ENCODE measurements at places on chromosomes 4 and X.

DNA sequence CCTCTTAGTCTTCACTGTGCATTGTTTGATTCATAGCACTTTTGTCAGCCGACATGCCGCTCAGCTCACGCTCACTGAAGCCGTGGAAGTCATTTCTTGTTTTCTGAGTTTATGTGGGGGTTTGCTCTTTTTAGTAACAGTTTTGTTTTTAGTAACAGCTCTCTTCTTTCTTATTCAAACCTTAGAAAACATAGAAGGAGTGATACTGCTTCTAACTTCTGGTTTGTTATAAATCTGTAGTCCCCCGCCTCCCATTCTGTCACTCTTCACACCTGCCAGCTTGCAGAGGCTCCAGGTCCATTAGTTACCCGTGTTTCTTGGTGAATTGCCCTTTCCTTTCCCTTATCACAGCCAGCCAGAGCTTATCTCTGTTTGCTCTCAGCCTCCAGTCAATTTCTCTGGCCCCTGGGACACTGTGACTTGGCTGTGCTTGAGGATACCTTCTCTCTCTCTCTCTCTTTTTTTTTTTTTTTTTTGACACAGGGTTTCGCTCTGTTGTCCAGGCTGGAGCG, 50.5 kb downstream of the GRK4 start:
- no peak for DNase-seq

GRCh38 chrX:31291131-31291530, 219.3 kb upstream of the FTHL17 start:
- DNase-seq: no peak

- no peak for DNase-seq
Measured at GRCh38 chr4:183888564-183888963, 16.5 kb upstream of the STOX2 start.

DNA sequence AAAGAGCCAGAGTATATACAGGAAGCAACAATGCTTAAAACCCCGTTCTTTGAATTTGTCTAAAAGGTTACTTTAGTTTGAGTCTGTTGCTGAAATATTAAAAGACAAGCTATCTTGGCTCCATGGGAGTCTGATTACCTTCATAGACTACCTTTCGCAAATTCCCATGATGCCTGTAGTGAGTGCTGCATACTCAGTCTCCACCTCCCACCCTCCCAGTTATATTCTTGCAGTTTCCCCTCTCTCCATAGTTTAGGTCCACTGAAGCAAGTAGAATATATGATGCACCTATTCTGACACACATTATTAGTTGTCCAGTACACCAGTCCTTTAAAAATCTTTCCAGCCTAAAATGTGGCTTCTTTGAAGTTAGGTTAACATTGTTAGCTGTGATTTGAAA, 2.4 kb downstream of the CNKSR2 start:
- no peak for DNase-seq

GRCh38 chr4:151670843-151671242, 90.0 kb downstream of the GATB start:
- DNase-seq: no peak

DNA sequence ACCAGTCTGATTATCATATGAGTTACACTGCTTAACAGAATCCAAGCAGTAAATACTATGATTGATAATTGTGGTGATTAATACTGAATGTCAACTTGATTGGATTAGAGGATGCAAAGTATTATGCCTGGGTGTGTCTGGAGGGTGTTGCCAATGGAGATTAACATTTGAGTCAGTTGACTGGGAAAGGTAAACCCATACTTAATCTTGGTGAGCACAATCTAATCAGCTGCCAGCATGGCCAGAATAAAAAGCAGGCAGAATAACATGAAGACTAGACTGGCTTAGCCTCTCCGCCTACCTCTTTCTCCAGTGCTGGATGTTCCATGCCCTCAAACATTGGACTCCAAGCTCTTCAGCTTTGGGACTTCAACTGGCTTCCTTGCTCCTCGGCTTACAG, 961.3 kb downstream of the ADGRL3 start:
- no peak for DNase-seq

GRCh38 chrX:103439161-103439560, 62.8 kb downstream of the BEX3 start:
- no peak for DNase-seq

DNA sequence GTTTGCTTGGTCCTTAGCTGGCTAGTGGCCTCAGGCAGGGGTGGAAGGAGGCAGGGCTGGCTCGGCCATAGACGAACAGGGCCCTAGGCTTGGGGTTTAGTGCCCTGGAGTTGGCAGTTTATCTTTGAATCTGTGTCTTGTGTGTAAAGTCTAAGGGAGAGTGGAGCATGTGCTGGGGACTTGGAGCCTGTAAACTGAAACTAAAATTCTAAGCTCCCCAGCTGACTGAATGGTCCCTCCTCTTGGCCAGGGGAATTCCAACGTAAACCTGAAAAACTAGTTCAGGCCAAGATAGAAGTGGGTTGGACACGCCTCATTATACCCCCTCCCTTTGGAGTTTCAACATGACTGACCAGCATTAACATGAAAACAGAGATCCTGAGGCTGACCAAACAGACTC, 46.1 kb upstream of the GPR78 start:
- peak; percentile 57 for DNase-seq

- DNase-seq: no peak
Measured at GRCh38 chrX:119382606-119383005, 16.5 kb upstream of the SLC25A43 start.

GRCh38 chr4:171464499-171464898, 348.7 kb upstream of the GALNTL6 start:
- DNase-seq: no peak

DNA sequence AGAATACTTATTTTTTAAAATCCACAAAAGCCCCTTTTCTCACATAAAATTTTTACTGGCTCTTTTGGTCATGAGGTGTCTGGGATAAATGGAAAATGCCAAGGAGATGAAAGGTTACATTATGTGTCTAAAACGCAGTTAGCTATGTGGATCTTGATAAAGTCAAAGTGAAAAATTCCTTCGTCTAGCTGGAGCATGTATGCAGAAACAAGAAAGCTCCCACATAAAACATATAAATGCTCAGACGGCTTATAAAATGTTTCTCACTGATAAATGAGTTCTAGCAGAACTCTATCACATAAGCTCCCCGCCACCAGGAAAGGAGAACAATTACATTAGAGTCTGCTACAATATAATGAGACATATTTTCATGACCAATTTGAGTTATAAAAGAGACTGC, 83.8 kb downstream of the TBC1D9 start:
- DNase-seq: no peak

- peak; percentile 24 for DNase-seq
Measured at GRCh38 chrX:18983666-18984380, at the start of gene PHKA2. PHKA2 (minus strand) TSS chrX:18984114; CDS start chrX:18983932, 182 bp downstream.

- no peak for DNase-seq
Measured at GRCh38 chr4:126766241-126766640, 866.5 kb upstream of the INTU start.

DNA sequence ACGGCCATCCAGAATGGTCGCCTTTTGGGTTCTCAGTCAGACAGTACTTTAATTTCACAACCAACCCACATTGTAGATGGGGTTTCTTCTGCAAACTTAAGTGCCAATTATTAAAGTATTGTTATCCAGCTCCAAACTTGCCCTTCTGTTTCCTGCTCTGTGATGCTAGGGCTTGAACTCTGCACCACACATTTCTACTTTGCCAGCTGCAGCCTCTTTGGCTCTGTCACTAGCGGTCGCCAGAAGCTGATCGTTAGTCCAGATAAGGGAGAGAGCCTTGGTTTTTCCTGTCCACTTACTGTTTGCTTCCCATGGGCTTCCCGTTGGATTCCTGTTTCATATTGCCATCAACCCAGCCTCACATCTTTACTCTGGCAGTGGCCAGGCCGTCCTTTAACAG, 196.6 kb downstream of the ASB9 start:
- DNase-seq: no peak

DNA sequence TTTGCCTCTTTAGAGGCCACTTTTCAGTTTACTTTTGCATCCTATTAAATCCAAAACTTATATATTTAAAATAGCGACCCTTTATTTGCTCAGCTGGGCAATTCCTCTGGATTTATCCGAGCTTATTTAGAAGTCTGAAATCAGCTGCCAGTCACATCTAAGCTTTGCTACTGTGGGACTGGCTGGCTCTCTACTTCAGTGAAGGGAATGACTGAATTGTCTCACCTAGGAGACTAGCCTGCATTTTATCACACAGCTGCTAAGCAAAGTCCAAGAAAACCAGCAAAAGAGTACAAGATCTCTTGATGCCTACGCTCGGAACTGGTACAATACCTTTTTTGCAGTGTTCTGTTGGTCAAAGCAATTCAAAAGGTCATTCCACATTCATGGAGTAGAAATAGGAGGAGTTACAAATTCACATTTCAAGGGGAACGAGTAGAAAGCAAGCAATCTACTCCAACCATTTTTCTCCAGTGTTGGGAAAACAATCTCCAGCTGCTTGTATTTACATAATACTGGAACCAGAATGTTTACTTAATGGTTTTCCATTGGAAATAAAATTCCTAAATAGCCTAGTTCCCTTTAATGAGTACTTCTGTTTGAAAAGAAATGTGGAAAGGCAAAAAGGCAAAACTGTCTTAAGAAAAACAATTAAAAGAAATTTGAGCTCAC, 160.2 kb downstream of the MAGEB5 start:
- DNase-seq: no peak

GRCh38 chr4:127772769-127773671, 9.1 kb upstream of the HSPA4L start:
- no peak for DNase-seq

DNA sequence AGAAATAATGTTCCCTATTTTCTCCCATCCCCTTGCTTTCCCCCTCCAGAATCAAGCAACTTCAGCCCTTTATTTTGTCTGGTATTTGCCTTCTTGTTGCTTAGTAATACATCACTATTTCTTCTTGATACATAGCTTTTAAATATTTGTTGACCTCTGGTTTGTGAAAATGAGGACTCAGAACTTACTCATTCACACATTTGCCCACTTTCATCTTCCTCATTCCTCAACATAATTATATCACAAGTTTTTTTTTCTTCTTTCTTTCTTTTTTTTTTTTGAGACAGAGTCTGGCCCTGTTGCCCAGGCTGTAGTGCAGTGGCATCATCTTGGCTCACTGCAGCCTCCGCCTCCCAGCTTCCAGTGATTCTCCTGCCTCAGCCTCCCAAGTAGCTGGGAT, 28.9 kb upstream of the NDUFC1 start:
- no peak for DNase-seq

DNA sequence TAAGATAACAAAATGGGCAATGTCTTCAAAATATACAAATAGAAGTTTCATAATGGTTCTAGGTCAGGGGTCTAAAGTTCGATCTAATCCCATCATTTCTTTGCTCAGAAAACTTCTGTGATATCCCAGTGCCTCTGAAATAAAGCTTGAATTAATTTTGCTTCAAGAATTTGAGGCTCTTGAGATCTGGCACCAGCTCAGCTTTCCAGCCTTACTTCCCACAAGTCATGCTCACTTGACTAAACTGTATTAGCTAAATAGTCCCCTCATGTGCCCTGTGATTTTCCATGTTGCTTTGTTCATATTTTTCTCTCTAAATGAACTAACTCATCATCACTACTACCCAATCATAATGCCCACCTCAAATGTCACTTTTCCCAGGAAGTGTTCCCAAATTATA, 50.8 kb upstream of the MBNL3 start:
- DNase-seq: no peak

- DNase-seq: no peak
Measured at GRCh38 chr4:83527671-83528070, 8.2 kb upstream of the GPAT3 start.

DNA sequence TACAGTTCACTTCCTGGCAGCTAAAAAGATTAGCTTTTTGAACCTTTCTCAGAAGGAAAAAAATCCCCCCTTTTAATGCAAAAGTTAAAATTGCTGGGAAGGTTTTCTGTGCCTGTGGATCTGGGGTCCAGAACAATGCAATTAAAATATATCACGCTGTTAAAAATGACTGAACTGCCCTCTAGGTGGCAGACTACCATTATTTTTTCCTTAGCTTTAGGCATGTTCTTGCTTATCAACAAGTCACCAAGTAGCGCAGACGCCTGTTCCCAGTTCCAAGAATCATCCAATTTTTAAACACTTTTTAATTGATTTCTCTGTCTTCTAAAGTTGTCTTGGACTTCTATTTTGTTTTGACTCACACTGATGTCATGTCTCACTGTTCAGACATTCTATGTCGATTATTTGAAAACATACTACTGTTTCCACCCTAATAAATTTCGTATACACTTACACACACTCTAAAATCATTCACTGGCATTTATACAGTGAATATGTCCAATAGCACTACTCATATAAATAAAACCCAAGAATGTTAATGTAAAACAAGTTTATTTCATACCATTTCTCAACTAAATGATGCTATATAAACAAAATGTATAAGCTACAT, 661.6 kb downstream of the RAPGEF2 start:
- DNase-seq: peak; percentile 70

- DNase-seq: no peak
Measured at GRCh38 chr4:85600501-85600900, 125.6 kb downstream of the ARHGAP24 start.

DNA sequence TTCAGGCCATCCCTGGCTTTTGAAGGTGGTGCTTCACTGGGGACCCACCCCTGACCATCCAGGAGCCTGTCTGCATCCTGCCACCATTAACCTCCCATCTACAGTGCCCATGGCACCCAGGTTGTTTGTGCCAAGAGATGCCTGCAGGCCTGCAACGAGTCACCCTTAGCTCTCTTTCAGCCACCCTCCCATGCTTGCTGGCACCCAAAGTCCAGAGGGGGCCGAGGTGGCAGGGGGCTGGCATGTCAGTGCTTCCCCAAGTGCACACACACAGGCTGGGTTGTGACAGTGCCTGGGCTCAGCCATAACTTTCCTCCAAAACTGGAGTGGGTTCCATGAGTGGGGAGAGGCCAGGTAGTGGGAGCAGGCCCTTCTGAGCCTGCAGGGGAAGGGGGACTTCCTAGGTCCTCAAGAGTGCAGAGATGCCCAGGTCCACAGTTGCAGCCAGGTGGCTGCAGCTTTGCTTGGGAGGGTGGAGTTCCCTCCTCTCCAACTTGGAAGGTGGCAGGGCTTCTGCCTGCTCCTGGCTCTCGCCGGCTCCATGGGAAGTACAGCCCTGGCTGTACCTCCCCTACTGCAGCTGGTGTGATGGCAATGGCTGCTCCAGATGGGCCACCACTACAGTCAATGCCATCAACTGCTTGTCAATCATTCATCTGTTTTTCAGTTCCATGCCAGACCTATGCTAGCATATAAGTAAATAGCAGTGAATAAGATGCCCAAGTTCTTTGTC, 235.9 kb upstream of the GIMD1 start:
- DNase-seq: no peak

- DNase-seq: no peak
Measured at GRCh38 chr4:14790494-14790893, 211.8 kb upstream of the CPEB2 start.

GRCh38 chr4:42785817-42786216, 106.7 kb upstream of the GRXCR1 start:
- no peak for DNase-seq

DNA sequence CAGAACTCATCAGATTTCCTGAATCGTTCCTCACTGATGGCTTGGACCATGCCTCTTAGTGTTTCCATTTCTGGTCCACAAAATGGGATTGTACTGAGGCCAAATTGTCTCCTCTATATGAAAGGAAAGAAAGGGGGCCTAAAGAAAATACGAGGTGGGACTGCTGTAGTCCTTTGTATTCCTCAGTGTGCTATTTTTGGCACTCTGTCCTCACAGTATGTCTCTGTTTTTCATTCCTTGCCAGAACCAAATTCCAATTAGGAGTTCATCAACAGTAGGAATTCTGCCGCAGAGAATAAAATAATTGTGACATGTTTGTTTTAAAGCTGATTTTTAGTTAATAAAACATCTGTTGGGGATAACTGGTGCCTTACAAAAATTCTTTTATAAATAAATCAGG, 515.7 kb downstream of the SMARCA1 start:
- DNase-seq: no peak

Data from LoVo (cell line).